ENCODE measurements at places on chromosomes 1 and 21. TPM values are rescaled to one million over a fixed set of nuclear protein-coding genes. Genes with fewer than 3 reads are reported as not detected.

LCE2C gene
- not detected for total RNA-seq

ABL2 gene
- total RNA-seq, result 8.1 TPM

AK5 gene
- total RNA-seq, result 7.0 TPM

TSPEAR gene
- total RNA-seq, result not detected

FCAMR gene
- not detected for total RNA-seq

PTPN14 gene
- total RNA-seq, result 2.8 TPM

CCDC27 gene
- total RNA-seq, result not detected

CMPK1 gene
- total RNA-seq, result 104 TPM

NDC1 gene
- 27.9 TPM for total RNA-seq

GAS5 gene
- 1,374 TPM for total RNA-seq

ANGPTL1 gene
- total RNA-seq, result not detected

DENND1B gene
- total RNA-seq, result 8.9 TPM

SV2A gene
- 8.2 TPM for total RNA-seq

OR2M3 gene
- total RNA-seq, result not detected

AJAP1 gene
- total RNA-seq, result not detected

CRYAA gene
- total RNA-seq, result not detected

CCDC30 gene
- 2.1 TPM for total RNA-seq

CLCA4 gene
- not detected for total RNA-seq

RIPPLY3 gene
- not detected for total RNA-seq

RXFP4 gene
- total RNA-seq, result 0.29 TPM

ATP6V1G3 gene
- total RNA-seq, result not detected

S100A14 gene
- not detected for total RNA-seq

RGS8 gene
- total RNA-seq, result not detected

SLFNL1 gene
- total RNA-seq, result 0.12 TPM

VASH2 gene
- 0.38 TPM for total RNA-seq

CTNNBIP1 gene
- 9.5 TPM for total RNA-seq

HTR6 gene
- total RNA-seq, result 0.19 TPM

ZSWIM5 gene
- total RNA-seq, result 0.26 TPM

TMEM35B gene
- total RNA-seq, result 18.2 TPM

MTARC2 gene
- total RNA-seq, result not detected

C8A gene
- not detected for total RNA-seq

DNALI1 gene
- total RNA-seq, result not detected

FYB2 gene
- not detected for total RNA-seq

ALX3 gene
- total RNA-seq, result not detected

PATJ gene
- 13.5 TPM for total RNA-seq

PTPRF gene
- 2.3 TPM for total RNA-seq
